CD4-positive, alpha-beta T cell treated with Interleukin-1 beta for 1 hour (primary cell): ENCODE measurements at places on chromosomes 11 and 22.

- DNase-seq = no peak
These were observed at the start of gene SMIM45 for GRCh38 chr22:41951898-41952474. SMIM45 (plus strand) TSS chr22:41952150.

DNA sequence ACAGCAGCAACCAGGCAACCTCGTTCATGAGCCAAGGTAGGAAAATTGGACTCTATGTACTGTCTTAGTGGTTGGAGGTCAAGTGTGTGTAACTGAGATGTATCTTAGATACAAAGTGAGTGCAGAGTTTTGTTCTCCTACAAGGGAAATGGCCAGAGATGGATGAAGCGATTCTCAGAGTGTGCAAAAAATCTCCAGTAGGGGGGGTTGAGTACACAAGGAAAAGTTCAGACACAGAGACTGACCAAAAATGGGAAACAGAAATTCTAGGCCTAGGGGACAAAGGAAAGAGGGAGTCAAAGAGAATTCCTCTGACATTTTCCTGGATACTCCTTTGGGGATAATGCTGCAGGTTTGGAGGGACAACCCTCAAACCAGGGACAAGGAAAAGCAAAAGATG lies 38.2 kb upstream of the OR5AK2 start:
- no peak for DNase-seq

- no peak for DNase-seq
These were observed 741 bp upstream of the MTA2 start for GRCh38 chr11:62602141-62603071.

DNA sequence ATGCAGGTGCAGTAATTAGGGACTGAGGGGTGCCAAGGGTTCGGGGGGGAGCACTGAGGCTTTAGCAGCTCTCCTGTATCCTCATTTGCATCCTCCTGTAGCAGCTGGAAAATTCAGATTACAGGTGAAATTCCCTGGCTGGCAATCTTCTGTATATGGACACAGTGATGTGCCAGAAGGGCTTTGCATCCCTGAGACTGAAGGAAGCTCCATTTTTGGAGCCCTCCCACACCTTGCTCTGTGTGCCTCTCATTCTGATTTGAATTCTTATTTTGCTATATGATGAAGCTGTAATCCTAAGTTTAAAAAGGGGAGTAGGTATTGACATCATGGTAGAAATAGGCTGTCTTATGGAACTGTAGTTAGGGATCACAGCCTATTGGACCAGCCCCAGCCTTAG lies 46.6 kb downstream of the SCN3B start:
- DNase-seq = no peak

- DNase-seq = peak; percentile 82
These were observed 268.4 kb downstream of the ETS1 start for GRCh38 chr11:128318856-128319474.

DNA sequence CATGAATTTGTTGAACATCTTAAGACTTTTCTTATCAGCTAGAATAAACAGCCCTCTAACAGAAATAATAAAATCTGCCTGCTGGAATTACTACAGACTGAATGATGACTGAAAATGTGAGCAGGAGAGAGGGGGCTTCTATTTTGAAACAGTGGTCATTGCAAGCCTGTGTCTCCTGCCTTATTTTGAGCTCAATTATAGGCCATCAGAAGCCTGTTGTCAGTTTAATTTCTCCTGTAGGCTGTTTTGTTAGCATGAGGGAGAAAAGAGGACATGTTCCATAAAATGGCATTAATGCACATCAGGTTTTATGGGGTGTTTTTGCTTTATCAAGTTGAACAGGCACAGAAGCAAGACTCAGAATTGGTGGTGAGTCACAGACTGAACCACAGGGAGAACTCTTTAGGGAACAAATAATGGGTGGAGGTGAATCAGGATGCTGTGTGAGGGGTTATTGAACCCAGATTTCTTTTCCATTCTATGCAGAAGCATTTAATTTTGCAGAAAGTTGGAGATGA lies 129.1 kb downstream of the PARVA start:
- DNase-seq = no peak

GRCh38 chr22:47957649-47958048 lies 1195.2 kb downstream of the TBC1D22A start:
- no peak for DNase-seq

DNA sequence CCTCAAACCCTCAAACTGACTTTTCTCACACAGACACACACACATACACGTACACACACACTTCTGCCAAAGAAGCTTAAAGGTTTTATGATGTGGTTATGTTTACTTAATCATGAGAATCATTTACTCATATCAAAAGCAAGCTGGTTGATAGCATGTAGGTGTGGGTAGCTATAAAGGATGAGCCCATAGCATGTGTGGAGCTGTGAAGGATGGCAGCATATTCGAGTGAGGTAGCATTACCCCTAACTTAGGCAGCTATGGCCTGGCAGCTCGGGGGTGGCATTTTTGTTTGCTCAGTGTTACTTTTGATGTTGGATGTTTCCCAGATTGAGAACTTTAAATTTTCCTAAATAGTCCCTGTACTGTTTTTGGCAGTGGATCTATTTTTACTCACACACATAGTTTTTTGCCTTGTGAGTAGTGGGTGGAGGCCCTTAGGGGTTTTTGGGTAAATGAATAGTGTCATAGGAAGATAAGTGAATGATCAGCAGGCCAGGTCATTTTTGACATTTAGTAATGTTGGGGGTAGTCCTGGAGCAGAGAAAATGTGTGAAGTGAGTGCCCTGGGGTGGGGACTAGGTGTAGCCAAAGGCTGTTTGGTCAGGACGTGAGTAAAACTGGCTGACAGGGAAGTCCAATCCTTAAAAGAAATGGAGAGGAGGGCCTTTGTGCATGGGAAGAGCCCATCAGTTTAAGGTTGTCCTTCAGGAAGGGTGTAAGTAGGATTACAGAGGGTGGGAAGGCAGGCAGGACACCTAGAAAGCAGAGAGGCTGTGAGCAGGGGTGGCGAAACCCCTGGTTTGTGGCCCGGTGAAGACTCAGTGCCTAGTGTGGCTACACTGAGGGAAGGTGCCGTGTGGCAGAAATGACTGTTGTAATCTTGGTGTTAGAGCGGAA lies 7.1 kb downstream of the YWHAH start:
- DNase-seq = no peak

GRCh38 chr11:118903204-118904015 lies 19.7 kb downstream of the CXCR5 start:
- DNase-seq = no peak

DNA sequence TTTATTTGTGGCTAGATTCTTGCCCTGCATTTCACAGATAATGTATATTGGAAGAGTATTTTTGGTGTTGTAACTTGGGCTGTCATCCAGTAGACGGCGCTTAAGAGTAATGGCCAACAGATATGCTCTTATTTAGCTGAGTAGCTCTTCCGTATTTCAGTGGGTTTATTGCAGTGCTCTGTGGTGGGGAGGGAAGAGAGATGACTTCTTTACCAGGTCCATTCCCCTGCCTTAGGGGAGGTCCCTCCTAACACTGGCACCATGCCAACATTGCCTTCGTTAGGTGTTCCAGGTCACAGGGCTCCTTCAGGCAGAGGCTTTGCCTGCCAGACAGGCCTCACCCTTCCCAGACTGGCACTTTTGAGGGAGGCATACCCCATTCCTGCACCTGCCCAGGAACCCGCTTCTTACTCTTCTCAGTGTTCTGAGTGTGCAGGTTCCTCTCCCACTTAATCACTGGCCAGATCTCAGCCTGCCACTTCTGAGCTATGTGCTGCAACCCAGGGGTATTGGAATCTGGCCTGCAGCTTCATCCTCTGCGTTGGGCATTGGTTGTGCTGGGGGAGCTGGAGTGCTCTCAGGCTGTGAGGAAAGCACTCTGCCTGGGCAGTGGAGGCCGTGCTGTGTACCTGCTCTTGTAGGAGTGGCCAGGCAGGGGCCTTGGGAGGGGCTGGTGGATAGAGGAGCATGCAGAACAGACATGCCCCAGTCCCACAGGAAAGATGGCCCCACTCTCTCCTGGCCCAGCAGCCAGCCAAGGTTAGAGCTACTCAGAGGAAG lies 29.4 kb upstream of the SLN start:
- DNase-seq = no peak

- no peak for DNase-seq
These were observed 5.9 kb upstream of the HMOX1 start for GRCh38 chr22:35375031-35375430.

DNA sequence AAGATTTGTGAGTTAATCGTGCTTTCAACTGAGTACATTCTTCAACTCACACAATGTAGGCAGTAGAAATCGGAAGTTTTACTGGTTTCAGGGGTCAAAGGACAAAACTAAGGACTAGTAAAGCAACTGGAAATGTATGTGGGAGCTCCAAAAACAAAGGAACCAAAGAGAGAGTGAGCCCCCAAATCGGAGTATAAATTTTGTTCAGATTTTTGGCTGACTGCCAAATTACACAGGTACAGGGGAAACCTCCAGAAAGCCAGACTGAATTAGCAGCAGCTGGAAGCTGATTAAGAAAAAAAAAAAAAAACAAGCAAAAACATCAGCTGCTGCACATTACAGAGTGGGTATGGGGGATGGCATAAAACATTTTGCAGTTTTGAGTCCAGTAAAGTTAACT lies 75.2 kb upstream of the GNAZ start:
- no peak for DNase-seq

DNA sequence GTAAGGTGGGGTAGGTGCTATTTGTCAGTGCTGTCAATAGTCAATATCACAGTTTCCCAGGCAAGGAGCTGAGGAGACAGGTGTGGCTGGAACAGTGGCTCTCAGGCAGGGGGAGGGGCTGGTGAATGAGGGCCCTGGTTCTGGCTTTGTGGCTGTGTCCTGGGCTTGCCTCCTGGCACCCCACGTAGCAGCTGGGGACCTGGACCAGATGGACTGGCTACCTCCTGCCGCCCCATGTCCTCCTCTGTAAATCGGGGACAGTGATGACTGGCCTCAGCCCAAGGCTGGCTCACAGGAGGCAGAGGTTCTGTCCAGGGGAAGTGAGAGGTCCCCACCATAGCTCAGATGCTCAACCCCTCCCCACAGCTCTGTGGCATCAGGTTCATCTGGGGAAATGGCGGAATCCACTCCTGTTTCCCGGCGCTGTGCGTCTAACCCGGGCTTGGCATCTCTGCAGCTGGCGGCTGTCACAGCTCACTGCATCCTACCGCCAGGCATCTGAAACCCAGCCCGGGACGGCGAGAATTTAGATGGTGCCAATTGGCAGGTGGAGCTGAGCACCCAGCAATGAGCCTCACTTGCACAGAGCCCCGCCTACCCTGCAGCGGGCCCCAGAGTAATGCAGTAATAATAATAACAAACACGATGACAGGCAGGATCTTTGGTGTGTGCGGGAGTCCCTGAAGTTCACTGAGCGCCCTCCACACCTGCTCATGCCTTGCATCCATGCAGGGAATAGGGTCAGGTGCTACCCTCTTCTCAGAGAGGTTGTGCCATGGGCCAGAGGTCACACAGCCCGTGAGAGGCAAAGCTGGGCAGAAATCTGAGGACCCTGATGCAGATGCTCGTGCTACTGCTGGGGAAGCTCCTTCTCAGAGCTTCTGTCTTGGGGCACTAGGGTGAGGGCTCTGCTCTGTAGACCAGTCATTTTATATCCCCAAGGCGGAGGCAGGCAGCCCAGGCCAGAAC lies 27.8 kb upstream of the SHISAL1 start:
- DNase-seq = no peak

DNA sequence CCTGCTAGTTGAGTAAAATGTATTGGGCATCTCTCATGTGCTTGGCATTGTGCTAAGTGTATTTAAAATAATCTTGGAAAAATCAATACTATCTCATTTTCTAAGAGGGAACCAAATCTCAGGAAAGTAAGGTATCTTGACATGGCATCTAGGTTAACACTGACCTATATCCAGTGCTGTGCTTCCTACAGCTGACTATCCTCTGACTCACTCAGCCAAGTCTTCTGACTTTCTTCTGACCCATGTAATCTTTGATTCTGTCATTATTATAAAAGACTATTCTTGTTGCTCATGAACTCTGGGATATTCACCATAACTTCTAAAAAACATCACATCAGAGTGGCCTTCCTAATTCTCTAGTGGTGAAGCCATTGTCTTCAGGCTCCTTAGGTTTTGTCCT lies 304.1 kb upstream of the TENM4 start:
- no peak for DNase-seq

DNA sequence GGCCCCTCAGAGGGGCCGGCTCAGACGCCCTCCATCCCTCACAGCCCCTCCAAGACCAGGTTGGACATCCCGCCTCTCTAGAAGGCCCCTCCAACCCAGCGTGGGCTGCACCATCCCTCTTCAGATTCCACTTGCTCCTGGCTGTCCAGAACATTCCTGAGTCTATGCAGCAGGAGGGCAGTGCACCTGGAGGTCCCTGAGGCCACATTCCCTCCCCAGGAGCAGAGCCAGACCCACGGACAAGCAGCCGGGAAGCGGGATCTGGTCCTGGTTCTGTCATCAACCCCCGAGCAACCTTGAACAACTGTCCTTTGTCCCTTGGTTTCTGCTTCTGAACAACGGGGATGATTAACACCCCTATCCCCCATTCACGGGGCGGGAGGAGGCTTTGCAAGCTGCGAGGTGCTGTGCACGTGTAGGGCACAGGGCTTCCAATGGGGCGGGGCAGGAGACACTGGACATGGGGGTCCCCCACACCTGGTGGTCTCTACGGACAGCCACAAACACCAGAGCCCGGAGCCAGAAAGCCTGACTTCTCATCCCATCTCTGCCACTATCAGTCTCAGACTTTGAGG lies 13.2 kb upstream of the PDGFB start:
- DNase-seq = no peak

- DNase-seq = no peak
These were observed 17.7 kb downstream of the MGAT3 start for GRCh38 chr22:39474351-39475111.

- DNase-seq = no peak
These were observed 711.3 kb downstream of the OPCML start for GRCh38 chr11:132821014-132821413.

- DNase-seq = no peak
These were observed 13.5 kb upstream of the LRP5 start for GRCh38 chr11:68298659-68299516.

DNA sequence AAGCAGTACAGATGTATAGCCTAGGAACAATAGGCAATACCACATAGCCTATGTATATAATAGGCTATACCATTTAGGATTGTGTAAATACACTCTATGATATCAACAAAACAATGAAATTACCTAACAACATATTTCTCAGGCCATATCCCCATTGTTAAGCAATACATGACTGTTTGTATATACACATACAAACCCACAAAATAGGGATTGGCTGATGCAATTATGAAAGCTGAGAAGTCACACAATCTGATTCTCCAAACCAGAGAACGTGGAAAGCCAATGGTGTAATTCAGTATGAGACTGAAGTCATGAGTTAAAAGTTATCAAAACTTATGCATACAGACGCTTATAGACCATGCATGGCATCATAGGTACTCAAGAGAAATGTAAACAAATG lies 700.1 kb upstream of the RAG2 start:
- no peak for DNase-seq

- DNase-seq = peak; percentile 44
These were observed at the start of gene RPS6KA4 for GRCh38 chr11:64358907-64359711. RPS6KA4 (plus strand) TSS chr11:64359162; CDS start chr11:64359236, 74 bp downstream.

- no peak for DNase-seq
These were observed 844.3 kb upstream of the TENM4 start for GRCh38 chr11:80284946-80285785.

GRCh38 chr11:78647986-78648875 lies 73.6 kb upstream of the NARS2 start:
- DNase-seq = no peak
